ENCODE measurements at places on chromosomes 11 and 22.

GRCh38 chr11:8775734-8776133 lies 93.1 kb downstream of the RPL27A start:
- DNase-seq, result no peak

GRCh38 chr11:94152678-94153065 lies 24.0 kb downstream of the PANX1 start:
- no peak for DNase-seq

GRCh38 chr11:30210357-30210756 lies 20.5 kb upstream of the FSHB start:
- DNase-seq, result no peak

DNA sequence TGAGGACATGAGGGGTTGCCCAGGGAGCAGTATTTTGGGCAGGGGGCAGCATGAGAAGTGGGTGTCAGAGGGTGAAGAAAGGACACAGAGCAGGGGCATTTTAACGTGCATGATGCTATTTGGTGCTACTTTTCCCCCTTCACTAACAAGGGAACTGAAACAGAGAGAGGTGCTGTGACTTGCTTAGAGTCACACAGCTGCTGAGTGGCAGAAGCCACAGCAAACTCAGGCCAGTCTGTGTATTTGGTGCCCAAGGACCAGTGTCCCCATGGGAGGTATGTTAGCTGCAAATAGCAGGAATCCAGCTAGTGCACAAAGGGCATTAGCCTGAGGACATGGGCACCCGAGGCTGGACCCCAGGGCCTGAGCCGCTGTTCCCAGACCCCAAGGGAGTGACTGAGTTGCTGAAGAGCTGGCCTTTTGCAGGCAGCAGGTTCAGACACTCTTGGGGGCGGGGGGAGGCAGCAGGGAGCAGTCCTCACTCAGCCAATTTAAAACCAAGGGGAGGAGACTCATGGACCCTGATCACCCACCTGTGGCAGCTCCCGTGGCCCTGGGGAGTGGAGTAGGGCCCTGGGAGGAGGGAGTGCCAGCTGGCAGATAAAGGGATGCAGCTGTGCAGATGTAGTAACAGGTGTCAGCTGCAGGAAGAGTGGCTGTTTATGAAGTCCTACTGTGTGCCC lies 14.6 kb downstream of the PARVG start:
- no peak for DNase-seq

DNA sequence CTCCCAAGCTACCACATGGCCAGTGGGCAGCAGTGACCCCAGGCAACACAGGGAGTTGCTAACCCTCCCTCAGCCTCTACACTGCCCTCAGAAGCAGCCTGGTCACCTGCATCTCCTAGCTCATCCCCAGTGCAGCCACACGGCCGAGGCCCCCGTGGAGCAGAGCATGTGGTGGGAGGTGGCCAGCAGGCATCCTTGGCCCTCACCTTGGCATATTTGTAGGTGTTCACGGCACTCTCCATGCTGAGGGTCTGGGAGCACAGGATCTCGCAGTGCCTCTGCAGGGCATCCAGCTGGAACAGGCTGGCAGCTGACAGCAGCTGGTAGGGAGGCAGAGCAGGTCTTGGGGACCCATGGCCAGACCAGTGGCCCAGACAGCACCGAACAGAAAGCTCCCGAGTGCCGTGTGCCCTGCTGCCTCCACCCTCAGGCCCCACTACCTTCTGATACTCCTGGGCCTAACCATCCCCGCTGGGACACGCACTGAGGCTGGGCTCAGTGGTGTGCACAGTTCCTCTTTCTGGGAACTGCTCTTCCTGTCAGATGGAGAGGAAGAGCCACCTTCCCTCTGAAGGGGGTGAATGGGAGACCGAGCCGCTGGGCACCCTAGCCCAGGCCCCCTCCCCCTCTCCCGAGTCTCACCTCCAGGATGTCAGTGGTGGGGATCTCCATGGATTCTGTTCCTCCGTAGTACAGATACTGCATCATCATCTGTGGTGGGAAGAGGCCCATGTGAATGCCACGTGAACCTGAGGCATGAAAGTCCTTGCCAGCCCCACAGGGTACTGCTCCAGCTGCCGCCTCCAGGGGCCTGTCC lies 48.8 kb downstream of the NAT10 start:
- DNase-seq, result no peak

DNA sequence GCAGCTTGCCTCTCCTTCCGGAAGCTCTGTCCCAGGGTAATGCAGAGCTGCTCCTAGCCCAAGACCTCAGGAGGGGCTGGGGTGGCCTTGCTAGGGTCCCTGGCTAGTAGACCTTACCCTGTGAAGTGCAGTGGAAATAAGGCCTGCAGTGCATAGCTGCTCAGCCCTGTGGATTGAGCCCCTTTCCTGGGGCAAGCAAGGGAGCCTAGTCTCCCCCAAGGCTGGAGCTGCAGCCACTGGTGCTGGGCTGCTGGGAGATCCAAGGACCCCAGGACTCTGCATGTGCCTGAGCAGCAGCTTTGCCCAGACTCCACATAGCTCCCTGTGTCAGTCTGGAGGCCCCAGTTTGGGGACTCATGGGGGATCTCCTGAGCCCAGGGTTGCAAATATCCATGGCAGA lies 57.9 kb downstream of the FANCF start:
- no peak for DNase-seq

DNA sequence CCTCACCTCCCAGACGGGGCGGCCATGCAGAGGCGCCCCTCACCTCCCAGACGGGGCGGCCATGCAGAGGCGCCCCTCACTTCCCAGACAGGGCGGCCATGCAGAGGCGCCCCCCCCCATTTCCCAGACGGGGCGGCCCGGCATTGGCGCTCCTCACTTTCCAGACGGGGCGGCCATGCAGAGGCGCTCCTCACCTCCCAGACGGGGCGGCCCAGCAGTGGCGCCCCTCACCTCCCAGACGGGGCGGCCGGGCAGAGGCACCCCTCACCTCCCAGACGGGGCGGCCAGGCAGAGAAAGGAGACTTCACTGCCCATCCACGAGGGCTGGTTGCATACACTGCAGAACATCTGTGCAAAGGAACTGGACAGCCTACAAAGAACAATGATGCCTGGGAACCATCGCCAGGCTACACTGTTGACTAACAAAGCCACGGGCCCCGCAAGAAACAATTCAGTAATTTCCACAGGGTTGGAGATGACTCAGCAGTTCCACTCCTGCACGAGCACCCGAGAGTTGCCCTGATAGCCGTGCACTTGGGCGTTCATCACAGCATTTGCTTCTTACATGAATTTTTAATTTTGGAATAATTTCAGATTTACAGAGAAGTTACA lies 58.7 kb downstream of the CTTN start:
- peak; percentile 76 for DNase-seq

GRCh38 chr11:20003351-20003750 lies 156.9 kb downstream of the DBX1 start:
- DNase-seq, result no peak

GRCh38 chr11:30983143-30983542 lies 386.4 kb downstream of the DCDC1 start:
- no peak for DNase-seq

DNA sequence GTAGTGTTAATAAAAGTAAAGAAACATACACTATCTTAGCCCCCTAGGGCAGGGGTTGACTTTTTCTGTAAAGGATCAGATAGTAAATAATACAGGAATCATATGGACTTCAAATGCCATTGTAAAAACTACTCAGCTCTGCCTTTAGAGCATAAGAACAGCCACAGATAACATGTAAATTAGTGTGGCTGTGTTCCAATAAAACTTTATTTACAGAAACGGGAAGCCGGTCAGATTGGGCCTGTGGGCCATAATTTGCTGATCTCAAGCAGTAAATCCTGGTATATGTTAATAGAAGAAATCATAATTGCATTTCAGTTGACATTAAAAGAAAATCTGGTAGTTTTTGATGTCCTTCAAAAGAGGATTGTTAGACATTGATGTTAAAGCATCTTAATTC lies 76.5 kb downstream of the ZC3H12C start:
- DNase-seq, result no peak

DNA sequence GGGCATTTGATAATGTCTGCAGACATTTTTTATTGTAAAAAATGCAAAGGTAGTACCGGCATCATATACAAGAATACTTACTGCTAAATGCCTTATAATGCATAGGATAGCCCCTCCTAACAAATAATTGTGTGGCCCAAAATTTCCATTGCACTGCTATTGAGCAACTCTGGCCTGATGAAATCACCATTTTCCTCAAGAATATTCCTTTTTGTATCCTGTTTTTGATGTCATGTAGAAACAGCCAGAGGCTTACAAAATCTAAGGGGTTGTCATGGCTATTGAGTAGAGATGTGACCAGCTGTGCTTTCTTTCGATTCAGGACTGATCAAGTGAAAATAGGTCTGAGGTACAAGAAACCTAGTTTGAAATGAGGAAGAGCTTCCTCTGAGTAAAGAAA lies 854.3 kb downstream of the KCNA4 start:
- no peak for DNase-seq

DNA sequence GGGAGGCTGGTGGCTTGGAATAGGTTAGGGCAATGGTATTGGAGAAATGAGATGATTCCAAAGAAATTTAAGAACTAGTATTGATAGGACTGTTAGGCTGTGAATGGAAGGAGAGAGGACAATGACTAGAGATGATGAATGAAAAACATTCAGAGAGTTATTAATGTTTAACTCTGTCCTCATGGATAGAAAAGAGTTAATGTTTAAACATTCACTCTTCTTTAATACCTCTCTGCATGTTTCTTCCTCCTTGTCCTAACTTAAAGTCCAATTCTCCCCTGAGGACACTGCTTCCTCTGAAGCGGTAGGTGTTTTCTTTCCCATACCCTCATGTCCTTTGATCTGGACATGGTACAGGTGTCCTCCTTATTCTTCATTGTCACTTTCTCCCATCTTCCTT lies 13.4 kb downstream of the CHEK1 start:
- no peak for DNase-seq

GRCh38 chr11:10309163-10310093 lies 4.6 kb downstream of the ADM start:
- peak; percentile 45 for DNase-seq

DNA sequence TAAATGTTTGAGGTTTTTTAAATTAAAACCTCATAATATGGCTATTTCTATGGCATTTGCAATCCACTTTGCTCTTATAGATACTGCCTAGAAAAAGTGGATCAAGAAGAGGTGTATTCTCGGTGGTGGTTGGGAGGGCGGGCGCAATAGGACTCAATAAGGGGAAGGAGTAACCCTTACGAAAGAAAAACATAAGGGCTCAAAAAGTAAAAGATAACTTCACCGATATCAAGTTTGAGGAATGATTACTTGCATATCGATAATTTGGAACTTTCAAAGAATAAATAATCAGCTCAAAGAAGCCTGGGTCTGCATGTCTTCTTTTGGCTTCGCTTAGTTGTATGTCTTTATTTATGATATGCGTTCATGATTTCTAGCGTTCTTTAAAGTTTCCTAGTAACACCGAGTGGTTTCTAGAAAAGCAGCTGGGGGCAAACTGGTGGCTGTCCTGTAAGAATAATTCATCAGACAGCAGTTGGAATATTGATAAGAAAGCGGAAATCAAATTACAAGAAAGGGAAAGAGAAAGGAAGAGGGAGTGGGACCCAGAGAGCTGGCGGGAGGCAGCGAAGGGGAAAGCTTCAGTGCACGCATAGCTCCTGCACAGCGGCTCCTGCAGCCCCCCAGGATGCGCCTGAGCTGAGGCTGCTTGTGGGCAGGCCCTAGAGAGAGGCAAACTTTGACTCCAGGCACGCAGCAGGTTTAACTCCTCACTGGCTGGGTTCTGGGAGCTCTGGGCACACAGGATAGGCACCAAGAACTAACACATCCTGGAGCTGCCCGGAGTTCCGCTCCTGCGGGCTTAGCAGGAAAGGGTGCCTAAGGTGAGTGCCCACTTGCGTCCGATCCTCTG lies 9.1 kb upstream of the FLI1 start:
- DNase-seq, result no peak

GRCh38 chr22:36808721-36809344 lies 8.0 kb downstream of the PVALB start:
- DNase-seq, result no peak

GRCh38 chr22:43402128-43402527 lies 9.7 kb upstream of the MPPED1 start:
- no peak for DNase-seq

- no peak for DNase-seq
Observed at GRCh38 chr22:38291201-38291777, 18.5 kb upstream of the TMEM184B start.

DNA sequence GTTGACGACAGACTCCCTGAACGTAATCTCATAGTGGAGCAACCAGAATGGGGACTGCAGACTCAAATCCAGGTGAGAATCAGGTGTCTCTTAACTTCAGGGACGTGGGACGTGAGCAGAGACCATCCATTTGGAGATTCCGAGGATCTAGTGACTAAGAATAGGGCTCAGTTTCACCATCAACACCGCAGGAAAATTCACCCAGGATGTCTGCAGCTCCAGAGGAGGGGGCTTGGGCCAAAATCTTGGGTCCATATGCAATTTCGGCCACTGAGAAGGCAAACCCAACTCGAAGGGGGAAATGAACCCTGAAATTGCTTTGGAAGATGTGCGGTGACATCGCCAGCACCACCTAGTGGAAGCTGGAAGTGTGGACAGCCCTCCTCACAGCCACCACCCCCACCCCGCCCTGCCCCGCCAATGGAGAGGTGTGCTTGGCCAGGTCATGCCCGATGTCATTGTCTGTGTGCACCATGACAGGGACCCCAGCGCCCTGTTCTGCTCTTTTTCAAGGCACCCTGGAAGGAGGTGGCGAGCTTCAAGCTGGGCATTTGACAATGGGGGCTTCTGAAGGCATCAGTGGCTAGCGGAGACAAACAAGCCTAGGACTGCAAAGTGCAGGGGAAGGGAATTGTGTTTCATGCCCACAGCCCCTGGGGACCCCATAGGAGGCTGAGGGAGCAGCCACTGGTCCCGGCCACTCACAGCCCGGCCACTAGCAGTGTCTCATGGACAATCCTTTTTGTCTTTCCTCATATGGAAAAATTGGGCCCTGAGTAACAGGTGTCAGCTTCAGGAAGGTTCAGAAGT lies 24.8 kb downstream of the APOL1 start:
- DNase-seq, result peak; percentile 72

- no peak for DNase-seq
Observed at GRCh38 chr11:19561011-19561410, 151.6 kb upstream of the NAV2 start.

- DNase-seq, result no peak
Observed at GRCh38 chr11:17519061-17519885, 24.9 kb downstream of the USH1C start.

DNA sequence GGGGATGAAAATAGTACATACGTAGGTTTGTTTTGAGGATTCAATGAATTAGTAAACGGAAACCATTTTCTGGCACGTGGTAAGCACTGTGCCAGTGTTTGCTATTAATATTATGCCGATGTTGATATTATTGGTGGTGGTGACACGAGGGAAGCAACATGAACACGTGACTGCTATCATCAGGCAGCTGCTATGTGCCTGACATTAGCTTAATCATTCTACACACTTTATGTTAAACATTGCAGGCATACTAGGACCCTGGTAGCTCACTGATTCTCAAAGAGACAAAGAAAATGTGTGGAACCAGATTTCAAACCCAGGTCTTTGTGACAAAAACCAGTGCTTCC lies 656 bp downstream of the SRRD start:
- DNase-seq, result peak; percentile 36

GRCh38 chr11:108854346-108854745 lies 189.5 kb downstream of the DDX10 start:
- no peak for DNase-seq

- DNase-seq, result no peak
Observed at GRCh38 chr11:120057595-120058581, 80.0 kb downstream of the TRIM29 start.

Data from AG08396 (cell line).